ENCODE measurements at places on chromosomes 4 and X.
A peak's percentile ranks its signal among the peaks of the same experiment; 100 is the strongest.

- no peak for DNase-seq
These were observed 23.9 kb downstream of the ZFYVE28 start for GRCh38 chr4:2394528-2394927.

DNA sequence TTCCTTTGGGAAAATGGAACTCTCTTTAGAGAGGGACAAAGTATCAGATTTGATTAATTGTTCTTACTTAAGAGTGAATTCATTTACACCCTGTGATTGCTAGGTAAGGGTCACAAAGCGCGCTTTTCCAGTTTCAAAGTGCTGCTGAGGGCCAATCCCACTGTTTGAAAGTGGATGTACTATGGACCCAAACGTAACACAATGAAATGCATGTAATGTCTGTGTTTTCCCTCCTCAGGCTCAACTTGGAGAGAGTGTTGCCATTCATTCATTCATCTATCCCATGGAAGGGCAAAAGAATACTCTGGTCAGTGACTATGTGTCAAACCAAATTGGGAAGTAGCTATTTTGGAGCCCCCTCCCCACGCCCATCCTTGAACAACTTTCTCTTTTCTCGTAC is 16.1 kb downstream of the IGSF1 start:
- no peak for DNase-seq

DNA sequence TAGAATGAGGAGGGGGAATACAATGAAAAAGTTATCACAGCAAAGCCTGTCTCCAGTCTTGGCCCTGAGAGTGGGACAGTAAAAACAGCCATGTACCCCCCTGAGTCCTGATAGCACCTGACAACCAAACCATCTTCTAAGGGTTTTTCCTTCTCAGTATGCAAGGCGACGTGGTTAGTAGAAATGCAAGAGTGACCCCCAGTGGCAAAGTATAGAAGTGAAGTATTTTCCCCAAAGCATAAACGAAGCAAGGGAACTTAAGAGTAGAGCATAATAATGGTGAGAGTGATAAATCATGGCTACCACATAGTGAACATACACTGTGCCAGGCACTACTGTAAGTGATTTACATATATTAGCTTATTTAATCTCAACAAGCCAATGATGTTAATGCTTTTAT is 52.8 kb downstream of the FAM47C start:
- DNase-seq: no peak

DNA sequence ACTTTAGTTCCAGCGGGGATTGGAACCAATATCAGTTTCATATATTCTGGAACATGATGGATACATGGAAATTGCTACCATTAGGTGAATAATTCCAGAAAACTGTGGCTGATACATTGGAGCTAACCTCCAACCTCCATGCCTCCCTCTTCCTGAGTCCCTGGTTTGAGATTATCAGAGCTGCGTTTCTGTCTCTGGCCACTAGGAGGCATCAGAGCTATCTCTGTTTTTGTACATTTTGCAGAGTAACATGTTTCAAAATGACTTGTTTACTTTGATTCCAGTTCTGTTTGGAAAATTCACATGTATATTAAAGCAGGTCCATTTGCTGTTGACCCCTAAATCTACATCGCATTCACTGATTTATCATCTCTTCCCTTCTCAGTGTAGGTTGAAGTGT is 2.4 kb upstream of the RAB40AL start:
- peak; percentile 3 for DNase-seq

DNA sequence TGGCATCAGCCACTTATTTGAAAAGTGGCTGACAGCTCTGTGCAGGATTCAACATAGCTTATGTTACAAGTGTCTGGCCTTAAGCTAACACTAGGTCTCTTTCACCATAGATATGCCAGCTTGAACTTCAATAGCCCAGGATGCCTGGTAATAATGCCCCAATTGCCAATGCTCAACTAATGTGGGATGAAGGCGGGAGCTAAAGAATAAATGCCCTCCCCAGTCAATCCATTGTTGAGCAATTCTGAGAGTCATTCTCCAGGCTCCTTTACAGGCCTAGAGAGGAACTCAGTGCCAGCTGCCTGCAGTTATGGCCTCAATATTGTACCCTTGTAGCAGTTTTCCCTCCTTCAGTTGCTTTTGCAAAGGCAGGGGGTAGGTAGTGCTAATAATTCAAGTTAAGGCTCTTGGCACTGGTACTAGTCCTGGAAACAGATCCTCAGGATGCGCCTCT is 460.2 kb downstream of the GABRG1 start:
- DNase-seq: no peak

- no peak for DNase-seq
These were observed 676.1 kb upstream of the ATOH1 start for GRCh38 chr4:93152491-93152890.

GRCh38 chrX:43469391-43470054 is 186.6 kb upstream of the MAOA start:
- DNase-seq: no peak

DNA sequence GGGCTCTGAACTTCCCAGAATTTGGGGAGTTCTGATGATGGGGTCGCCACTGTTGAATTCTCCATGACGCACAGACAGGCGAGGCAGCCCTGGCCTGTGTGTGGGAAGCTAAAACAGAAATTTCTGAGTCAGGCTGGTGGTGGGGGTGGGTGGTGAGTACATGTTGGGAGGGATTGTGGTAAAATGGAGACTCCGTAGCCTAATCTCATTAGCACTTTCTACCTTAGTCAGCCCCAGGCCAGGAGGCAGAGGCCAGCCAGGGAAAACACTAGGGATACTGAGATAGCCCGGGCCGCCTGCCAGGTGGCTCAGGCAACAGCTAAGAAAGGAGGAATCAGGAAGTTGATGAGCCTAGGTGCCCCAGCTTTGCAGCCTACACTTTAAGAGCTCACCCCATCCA is 39.3 kb upstream of the NHSL2 start:
- no peak for DNase-seq

- DNase-seq: no peak
These were observed 19.1 kb downstream of the PRIMPOL start for GRCh38 chr4:184668511-184669114.

Data from SW 1271 (cell line).